ENCODE measurements at places on chromosomes 13 and 19.

- DNase-seq, result no peak
Measured at GRCh38 chr13:33383724-33384577, 98.4 kb upstream of the STARD13 start.

- no peak for DNase-seq
Measured at GRCh38 chr19:30431591-30431990, 59.4 kb downstream of the ZNF536 start.

DNA sequence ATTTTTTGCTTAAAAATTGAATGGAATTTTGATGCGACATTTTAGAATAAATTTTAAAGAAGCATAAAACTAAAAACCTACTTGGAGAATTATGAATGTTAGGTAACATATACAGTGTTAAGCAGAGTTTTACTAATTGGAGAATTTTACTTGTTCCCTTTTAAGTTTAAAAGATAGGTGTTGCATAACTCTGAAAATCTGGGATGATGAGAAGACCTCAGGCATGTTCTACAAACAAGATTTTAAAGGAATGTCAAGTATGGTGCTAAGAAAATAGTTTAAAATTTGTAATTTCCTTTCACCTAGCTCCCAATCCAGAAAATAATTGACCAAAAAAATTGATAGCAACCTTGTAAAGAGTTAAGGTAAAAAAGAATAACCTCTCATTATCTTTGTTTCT, 135.8 kb downstream of the RFC3 start:
- no peak for DNase-seq

DNA sequence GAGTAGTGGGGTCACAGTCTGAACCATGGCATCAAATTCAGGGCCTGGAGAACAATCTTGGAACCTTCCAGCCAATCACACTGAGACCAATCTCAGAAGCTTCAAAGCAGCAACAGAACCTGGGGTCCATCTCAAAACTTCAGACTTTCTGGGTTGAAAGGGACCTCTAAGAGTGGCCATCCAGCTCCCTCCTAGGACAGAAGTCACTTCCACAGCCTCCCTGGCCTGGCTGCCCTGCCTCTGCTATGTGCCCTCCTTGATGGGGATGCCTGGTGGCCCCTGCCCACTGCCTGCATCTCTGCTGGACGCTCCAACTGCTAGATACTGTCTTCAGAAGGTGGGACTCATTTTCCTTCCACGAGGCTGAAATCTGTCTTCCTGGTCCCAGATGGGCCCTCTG, 1.8 kb downstream of the TLE2 start:
- DNase-seq, result no peak

- DNase-seq, result no peak
Measured at GRCh38 chr19:6588508-6589345, 2.2 kb downstream of the CD70 start.

Data from fibroblast of skin of scalp (primary cell).